ENCODE measurements at places on chromosomes 6 and 20.
A peak's percentile ranks its signal among the peaks of the same experiment; 100 is the strongest.

DNA sequence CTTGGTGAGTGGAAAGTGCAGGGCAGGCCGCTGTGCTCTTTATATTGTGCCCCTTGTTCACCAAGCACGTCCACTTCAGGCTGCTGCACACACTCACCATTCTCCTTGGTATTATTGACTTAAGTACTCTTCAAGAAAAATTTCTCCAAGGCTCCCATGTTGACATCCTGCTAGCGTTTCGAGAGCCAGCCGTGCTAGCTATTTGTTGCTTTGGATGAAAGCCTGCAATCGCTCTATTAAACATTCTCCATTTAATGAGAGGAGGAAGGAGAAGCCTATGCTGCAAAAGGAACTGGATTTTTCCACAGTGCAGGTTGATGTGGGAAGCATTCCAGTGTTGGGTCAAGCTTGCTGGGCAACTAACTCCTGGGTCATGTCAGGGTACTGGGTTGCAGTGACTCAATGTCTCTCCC, 113.5 kb downstream of the CD83 start:
- no peak for DNase-seq

- DNase-seq, result peak; percentile 13
Measured at GRCh38 chr6:66307490-66307889, 600.5 kb upstream of the EYS start.

DNA sequence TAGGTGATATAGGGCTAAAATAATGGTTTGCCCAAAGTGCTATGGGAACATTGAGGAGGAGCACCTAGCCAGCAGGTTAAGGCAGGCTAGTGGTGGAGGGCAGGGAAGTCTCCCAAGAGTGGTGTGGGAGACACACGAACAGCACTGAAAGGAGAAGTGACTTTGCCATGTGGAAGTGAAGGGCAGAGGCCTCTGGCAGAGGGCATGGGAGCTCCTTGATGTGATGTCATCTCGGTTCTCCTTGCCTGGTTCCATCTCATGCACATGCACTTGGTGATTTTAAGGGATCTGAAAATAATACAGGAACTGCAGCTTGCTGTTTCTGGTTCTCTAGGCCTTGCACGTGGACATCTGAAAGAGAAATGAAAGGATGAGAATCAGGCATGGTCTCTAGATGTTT, 4.7 kb upstream of the MAP3K4 start:
- no peak for DNase-seq

GRCh38 chr6:159700970-159701369, 7.9 kb upstream of the SOD2 start:
- peak; percentile 30 for DNase-seq

- DNase-seq, result no peak
Measured at GRCh38 chr20:63733117-63733516, 3.3 kb upstream of the LIME1 start.

- DNase-seq, result no peak
Measured at GRCh38 chr20:62234339-62234738, 4.0 kb upstream of the OSBPL2 start.

DNA sequence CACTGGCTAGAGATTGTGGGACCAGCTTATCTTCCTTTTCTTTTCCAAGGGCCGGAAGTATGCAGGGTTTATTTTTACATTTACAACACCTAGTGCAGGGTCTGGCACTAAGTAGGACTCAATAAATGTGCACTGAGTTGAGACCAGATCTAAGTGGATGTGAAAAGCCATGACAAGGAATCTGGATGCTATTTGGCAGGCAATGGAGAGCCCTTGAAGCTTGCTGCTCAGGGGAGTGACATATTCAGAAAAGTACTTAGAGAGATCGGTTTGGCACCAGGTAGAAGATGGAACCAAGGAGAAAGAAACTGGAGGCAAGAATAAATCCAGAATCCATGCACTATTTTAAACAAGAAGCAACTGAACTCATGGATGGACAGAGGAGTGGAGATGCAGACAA, 815.8 kb downstream of the MAFB start:
- DNase-seq, result no peak

GRCh38 chr6:8939615-8940014, 504.3 kb upstream of the SLC35B3 start:
- DNase-seq, result peak; percentile 6

GRCh38 chr20:50727792-50728485, 3.4 kb upstream of the PARD6B start:
- no peak for DNase-seq

- no peak for DNase-seq
Measured at GRCh38 chr6:164183556-164184123, 769.1 kb downstream of the QKI start.

DNA sequence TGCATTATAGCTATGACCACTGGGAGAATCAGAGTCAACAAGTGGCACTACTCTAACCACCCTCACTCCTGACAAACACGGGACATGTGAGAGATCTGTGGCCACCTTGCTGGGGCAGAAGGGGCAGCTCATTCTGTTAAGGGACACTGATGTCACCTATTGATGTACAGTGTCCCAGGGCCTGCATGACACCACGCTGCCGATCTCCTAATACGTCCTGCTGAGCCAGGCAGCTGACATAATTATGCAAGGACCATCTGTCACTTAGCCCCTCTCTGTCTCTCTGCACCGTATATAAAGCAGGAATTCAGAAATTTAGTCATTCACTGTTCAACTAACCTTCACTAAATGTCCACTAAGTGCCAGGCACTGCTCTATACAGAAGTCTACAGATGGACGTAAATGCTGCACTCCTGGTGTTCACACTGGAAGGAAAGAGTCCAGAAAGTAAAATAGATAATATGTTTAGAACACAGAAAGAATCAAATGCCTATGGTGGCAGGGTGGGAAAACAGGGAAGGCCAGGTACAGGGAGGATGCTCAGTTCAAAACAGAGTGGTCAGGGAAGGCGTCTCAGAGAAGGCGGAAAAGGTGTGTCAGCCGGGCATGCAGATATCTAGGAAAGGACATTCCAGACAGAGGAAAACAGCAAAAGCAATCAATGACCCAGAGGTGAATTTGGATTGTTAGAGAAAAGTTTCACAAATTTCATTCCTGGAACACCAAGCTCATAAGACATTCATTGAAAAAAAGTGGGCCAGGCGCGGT, 173.8 kb downstream of the ZNF217 start:
- no peak for DNase-seq

- peak; percentile 91 for DNase-seq
Measured at GRCh38 chr20:9112541-9113515, 43.9 kb downstream of the PLCB4 start.

DNA sequence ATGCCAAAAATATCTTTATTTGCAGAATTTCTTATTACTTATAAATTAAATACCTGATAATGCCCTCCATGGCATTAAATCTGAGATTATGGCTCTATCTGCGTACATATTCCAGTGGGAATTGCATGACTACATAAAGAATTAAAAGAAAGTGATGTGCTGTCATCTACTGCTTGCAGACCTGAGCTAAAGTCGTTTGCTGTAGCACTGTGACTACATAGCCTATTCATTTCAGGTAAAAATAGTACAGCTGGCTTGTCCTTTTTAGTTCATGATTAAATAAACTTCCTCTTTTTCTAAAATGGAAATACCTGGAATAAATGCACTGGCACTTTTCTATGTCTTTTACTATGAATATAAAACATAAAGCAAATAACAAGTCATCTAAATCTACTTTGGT, 78.1 kb downstream of the CGA start:
- DNase-seq, result no peak
